AG08396 (cell line): ENCODE measurements at places on chromosomes 7 and 10.

DNA sequence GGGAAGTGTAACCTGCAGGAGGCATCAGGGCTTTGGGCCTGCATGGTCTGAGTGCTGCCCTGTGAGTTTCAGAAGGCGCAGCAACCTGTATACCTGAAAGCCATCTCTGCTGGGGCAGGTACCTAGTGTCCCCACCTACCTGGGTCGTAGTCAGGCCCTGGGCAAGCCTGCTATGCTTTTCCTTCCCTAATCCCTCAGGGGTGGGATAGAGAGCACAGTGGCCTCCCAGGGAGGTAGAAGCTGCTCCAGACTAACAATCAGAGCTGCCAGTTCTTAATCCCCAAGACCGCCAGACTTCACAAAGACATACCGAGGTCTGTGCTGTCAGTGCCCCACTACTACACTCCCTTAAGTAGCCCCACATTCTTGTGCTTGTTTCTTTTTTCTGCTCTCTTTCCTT lies 52.0 kb downstream of the PTEN start:
- no peak for DNase-seq

DNA sequence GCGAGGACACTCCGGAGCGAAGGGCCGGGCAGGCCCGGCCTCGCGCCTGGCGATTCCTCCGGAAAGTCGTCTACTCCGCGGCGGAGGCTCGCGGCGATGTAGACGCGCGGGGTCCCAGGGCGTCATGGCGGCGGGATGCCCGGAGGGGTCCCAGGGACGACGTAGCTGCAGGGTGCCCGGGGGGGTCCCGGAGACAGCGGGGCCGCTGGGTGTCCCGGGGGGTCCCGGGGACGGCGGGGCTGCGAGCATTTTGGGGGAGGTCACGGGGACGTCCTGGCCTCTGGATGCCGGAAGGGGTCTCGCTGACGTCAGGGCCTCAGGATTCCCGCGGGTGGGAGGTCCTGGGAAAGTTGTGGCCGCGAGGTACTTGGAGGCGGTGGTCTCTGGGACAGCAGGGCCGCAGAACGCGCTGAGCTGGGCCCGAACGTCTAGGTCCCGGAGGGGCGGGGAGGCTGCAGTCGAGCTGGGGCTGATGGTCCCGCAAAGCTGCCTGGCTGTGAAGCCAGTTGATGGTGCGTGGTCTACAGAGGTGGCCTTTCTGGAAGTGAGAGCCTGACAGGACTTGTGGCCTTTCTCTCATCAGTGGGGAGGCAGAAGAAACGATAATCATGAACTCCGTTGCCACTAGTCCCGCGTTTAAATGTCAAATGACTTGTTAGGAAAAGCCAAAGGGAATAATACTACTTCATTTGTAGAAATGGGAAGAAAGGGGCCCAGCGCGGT lies 637 bp downstream of the HSPA14 start:
- peak; percentile 40 for DNase-seq

DNA sequence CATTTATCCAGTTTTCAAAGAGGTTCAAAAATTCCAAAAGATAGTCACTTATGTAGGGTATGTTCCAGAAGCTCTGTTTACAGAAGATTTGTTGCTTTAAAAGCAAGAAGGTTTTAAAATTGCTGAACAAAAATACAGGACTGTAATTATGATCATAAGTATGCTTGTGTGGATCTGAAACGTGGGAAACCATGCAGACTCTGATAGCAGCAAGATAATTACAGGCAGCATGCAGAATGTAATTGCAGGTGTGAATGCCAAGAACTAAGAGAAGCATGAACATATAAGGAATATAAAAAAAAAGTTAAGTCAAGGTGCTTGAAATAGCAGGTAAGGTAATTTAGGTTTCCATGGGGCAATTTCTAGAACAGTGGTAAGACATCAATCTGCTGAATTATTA lies 405.7 kb downstream of the ARL4A start:
- DNase-seq = no peak

DNA sequence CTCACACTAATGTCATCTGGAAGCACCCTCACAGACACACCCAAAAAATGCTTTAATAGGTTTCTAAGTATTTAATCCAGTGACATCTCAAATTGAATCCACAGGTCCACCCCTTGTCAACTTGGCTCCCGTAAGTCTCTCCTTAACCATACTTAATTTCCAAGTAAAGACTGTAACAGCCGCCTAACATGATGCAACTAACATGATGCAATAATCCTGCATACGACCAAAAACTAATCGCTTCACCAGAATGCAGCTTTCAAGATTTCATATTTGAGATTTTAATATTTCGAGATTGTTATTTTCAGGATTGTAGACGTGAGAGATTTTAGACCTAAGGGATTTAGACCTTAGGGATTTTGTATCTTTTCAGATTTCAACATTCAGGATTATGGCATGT lies 3.7 kb upstream of the HDAC9 start:
- no peak for DNase-seq

- no peak for DNase-seq
Observed at GRCh38 chr7:12456506-12456905, 52.8 kb upstream of the VWDE start.

DNA sequence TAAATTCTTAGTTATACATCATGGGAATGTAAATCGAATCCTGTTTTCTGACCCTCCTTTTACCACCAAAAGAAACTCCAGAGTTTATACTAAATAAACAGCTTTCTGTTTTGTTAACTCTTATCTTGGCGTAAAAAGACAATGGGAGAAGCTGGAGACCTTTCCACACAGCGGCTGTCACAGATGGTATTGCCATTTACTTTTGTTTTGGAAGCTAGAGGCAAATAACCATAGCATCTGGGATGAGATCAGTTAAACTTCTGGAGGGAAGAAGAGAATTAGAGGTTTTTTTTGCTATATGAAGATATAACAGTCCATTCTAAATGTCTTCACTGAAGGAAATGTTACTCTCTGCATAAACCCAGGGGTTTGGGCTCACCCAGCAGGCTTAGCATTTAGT lies 258.9 kb downstream of the REEP3 start:
- no peak for DNase-seq

GRCh38 chr7:47896809-47897423 lies 51.4 kb downstream of the PKD1L1 start:
- DNase-seq = no peak

GRCh38 chr7:10038351-10038750 lies 935.3 kb upstream of the PHF14 start:
- no peak for DNase-seq

DNA sequence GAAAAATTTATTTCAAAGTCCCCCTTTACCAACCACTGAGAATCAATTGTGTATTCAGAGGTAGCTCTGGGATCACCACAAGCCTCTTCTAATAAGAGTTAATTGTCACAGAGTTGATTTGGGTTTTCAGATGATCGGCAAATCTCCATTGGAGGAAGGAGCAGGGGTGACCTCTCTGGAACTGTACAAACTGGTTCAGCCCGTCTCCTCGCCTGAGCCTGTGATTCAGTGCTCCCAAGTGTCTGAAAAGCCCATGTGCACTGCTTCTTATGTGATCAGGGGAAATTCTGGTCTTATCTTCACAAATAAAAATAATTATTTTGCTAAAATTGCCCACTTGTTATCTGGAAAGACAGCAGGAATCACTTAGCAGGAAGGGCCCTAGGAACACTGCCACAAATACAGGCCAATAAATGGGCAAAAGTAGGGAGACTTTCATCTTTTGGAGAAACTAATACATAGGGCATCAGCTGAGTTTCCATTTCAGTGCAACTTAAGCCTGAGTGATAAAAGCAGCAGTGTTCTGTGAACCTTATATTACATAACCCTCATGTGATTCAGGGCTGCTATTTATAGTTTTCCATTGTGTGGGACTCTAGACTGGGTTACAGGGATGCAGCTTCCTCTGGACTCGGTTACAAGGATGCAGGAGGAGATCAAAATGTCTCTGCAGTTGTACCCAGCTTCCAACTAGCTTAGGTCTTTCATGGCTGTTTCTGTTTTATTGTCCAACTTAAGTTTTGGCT lies 32.3 kb downstream of the CDK1 start:
- DNase-seq = peak; percentile 16

DNA sequence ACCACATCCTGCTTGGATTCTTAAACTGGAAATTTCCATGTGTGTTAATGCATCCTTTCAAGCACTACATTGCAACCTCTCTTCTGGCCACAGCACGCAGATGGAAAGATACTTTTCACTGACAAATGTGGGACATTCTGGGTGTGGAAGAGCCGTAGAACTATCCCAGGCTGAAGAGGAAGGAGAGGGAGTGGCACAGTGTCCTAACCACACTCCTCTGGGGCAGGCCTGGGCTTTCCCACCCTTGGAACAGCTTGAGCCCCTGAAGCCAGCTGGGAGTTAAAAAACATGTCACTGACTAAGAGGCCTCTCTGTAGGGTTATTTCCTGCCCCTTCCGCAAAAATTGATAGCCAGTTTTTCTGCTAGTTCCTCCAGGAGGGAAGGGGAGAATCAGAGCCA lies 34.0 kb upstream of the DNMBP start:
- DNase-seq = no peak

DNA sequence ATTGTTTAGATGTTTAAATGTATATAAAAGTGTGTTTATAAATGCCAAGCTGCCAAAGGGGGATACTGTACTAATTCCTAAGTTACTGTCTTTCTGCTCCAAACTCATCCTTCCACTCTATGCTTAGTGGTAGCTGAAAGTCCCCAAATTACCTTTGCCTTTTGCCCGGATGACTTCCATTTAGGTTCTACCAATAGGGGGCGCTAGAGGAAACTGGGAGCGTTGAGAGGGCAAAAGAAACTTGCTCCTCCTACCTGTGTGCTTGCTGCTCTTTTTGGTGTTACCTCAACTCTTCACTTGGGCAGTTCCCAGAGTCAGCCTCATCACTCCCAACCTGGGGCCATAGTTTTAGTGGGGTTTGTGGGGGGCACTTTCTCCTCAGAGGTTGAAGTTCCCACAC lies 5.9 kb upstream of the OR2A25 start:
- no peak for DNase-seq

- no peak for DNase-seq
Observed at GRCh38 chr7:48004638-48005037, 24.3 kb downstream of the SUN3 start.

DNA sequence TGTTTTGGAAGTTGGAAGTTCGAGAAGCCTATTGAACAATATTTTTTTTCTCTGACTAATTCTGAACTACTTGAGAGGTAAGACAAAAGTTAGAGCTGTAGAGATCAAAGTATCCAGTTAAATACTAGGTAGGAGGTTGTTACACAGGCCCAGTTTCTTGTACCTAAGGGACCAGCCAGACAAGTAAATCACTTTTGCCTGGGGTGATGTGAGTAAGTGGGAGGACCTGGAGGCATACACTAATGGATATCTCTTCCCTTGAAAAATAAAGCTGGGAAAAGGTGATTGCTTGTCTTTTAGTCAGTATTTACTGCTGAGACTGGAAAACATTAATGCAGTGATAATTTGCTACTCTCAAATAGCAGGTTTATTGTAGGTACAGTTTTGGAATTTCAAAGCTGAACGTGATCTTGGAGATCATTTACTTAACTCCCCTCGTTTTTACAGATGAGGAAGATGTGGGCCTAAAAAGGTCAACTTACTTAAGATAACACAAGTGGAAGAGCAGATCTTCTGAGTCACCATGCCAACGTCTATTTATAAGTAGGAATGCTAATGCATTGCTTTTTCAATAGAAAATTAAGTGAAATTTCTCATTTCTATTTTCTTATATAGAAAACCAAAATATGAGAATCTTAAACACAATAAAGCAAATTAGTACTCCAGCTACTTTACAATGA lies 181.3 kb downstream of the PPP1R9A start:
- no peak for DNase-seq

- no peak for DNase-seq
Observed at GRCh38 chr7:2007551-2007950, 225.2 kb downstream of the MAD1L1 start.
